ENCODE measurements at places on chromosomes 5 and 9. TPM values are rescaled to one million over a fixed set of nuclear protein-coding genes. Genes with fewer than 3 reads are reported as not detected.

ZDHHC11B gene
- total RNA-seq = not detected

CDKN2B gene
- 2.3 TPM for total RNA-seq

RGP1 gene
- 23.3 TPM for total RNA-seq

TSSK1B gene
- not detected for total RNA-seq

FBP2 gene
- not detected for total RNA-seq

CARD9 gene
- total RNA-seq = 0.71 TPM

CLTB gene
- 73.2 TPM for total RNA-seq

TLR4 gene
- total RNA-seq = 38.6 TPM

ASPN gene
- not detected for total RNA-seq

WWC1 gene
- total RNA-seq = 0.91 TPM

SLC25A2 gene
- total RNA-seq = 0.39 TPM

MAMDC2 gene
- 0.85 TPM for total RNA-seq

RAI14 gene
- 369 TPM for total RNA-seq

PCDHA9 gene
- total RNA-seq = not detected

MRPL22 gene
- total RNA-seq = 90.8 TPM

PCDHGA7 gene
- 1.5 TPM for total RNA-seq

INSL6 gene
- not detected for total RNA-seq

OSTF1 gene
- 73.6 TPM for total RNA-seq

TBC1D2 gene
- 3.6 TPM for total RNA-seq

BAAT gene
- total RNA-seq = not detected

ORM2 gene
- total RNA-seq = not detected

MZB1 gene
- not detected for total RNA-seq

NAA35 gene
- 22.5 TPM for total RNA-seq

EPB41L4A gene
- total RNA-seq = 17.9 TPM

PCDHAC2 gene
- 1.00 TPM for total RNA-seq

SLCO6A1 gene
- total RNA-seq = not detected

RNF183 gene
- total RNA-seq = not detected

PPP1R2B gene
- total RNA-seq = not detected

SAXO1 gene
- total RNA-seq = not detected
